Right renal cortex interstitium (tissue), 3 donors: ENCODE measurements at places on chromosomes 3 and 15. TPM values are rescaled to one million over a fixed set of nuclear protein-coding genes. Genes with fewer than 3 reads are reported as not detected.

DNA sequence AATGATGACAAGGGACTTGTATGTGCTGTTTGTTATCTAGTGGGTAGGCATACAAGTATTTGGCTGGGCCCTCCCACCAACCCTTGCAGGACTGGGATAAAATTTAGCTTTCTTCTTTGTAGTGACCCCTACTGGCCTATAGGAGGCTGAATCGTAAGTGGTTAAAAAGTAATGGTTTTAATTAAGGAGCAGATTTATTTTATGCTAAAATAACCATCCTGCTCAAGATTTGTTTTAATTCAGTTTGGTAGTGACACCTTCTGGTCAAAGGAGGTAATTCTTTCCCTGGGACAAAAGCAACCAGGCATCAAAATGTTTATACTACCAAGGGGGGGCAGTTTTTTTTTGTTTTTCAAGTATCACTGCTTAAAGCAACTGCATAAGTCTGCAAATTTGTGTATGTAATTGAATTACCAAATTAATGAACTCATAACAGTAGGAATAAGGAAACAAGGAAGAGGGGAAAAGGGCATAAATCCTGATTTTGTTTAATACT lies 70.7 kb downstream of the TOP2B start:
- DNase-seq: peak; percentile 72

GRCh38 chr3:89353465-89353864 lies 246.0 kb downstream of the EPHA3 start:
- DNase-seq: no peak

- no peak for DNase-seq
Observed at GRCh38 chr15:22915866-22916515, 64.2 kb downstream of the CYFIP1 start.

DNA sequence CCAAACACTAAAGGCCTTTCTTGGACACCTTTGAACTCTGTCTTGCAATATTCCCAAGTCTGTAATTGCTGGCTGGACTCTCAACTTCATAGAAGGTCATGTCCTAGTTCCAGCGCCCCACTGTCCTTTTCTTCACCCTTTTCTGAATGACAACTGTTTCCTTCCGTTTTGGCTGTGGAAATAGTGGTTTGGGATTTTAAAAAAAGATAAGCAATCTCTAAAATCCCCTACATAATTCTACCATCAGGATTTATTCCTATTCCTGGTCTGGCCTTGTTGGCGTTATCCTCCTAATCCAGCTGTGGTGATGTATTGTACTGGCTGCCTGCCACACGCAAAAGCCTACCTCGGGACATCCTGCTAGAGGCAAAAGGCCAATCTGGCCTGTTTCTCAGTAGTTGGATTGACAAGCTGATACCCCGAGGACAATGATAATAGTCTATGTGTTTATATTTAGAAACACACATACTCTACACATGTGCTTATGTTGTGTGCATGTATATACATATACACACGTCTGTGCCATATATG lies 440.3 kb upstream of the DPH6 start:
- DNase-seq: no peak

Gene RFT1
- polyA plus RNA-seq: 28.6 TPM

Gene EOGT
- 10.6 TPM for polyA plus RNA-seq
